Stimulated activated CD4-positive, alpha-beta T cell treated with anti-CD3 and anti-CD28 coated beads, Interleukin-1b, Interleukin-23, amount 100 ng/mL, for 1 hour (primary cell): ENCODE measurements at places on chromosomes 4 and X.

DNA sequence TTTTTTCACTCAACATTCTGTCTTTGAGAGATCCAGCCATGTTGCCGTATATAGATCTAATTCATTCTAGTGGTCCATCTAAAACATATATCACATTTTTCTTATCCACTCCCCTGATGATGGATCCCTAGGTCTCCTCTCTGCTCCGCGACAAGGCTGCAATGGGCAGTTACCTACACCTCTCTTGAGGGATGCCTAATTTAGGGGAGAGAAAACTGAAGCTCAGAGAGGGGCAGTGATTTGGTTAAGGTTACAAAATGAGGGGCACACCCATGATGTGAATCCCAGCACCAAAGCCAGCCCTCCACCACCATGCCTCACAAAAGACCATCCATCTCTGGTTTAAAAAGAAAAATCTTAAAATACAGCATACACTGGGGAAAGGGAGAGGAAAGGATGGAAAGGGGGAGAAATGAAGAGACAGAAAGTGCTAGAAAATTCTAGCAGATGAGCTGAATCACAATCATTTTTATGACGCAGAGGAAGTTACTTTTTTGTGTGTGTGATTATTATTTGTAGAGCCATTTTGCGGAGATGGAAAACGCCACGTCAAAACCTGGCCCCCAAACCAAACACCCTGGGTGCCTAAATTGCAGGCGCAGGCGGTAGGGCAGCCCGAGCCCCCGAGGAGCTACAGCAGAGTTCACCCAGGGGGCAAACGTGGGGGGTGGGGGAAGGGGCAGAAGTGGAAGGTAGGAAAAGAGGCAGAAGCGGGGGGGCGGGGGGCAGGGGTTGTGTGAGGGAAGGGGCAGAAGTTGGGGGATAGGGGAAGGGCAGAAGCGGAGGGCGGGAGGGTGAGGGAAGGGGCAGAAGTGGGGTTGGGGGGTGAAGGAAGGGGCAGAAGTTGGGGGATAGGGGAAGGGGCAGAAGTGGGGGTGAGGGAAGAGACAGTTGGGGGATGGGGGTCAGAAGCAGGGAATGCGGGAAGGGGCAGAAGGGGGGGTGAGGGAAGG is 1.3 kb upstream of the TSPYL2 start:
- DNase-seq: no peak

GRCh38 chr4:110994781-110995180 is 371.9 kb upstream of the PITX2 start:
- no peak for DNase-seq

DNA sequence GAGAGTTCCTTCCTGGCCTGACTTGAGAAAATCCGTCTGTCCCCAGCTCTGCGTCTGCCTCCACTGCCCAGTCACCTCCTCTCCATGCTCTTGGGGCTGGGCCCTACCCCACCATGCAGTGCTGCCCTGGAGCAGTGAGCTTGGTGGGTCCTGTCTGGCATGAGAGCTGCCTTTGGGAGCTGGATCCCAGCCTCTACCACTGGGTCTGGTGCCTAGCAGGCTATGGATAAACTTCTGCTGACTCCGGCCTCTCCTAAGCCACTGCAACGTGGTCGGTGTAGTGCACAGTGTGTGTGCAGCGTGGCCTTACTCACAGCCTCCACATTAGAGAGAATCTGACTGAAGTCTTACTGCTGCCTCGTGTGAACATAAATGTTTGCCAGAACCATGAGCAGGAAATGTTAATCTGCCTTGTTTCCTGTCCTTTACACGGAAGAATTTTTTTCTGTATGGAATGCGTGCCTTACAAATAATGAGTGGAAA is 47.6 kb downstream of the HTT start:
- no peak for DNase-seq

- DNase-seq: no peak
Observed at GRCh38 chr4:170234800-170235199, 145.0 kb upstream of the AADAT start.

DNA sequence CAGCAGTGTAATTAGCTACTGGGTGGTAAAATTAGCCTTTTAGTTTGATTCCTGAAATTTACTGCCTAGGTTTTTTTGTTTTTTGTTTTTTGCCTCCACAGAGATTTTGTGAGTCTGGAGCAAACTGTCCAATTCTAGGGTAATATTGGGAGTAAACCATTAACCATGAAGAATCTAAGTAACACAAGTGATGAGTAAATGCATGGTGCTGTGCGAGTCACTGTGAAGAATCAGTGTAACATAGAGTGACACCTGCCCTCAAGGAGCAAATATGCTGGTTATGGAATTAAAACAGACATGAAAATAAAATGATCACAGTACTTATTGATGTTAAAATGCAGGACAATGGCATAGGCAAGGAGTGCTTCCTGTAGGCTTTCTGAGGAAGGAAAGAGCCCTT is 60.1 kb downstream of the LRP2BP start:
- DNase-seq: no peak

GRCh38 chr4:178937130-178937529 is 1494.9 kb upstream of the AGA start:
- DNase-seq: no peak

- no peak for DNase-seq
Observed at GRCh38 chrX:2698604-2699003, 7.5 kb downstream of the CD99 start.

- DNase-seq: no peak
Observed at GRCh38 chr4:86818211-86818610, 31.0 kb downstream of the SLC10A6 start.

GRCh38 chr4:142126890-142127497 is 490.6 kb downstream of the IL15 start:
- DNase-seq: peak; percentile 32

- no peak for DNase-seq
Observed at GRCh38 chr4:106172861-106173260, 143.1 kb downstream of the TBCK start.

DNA sequence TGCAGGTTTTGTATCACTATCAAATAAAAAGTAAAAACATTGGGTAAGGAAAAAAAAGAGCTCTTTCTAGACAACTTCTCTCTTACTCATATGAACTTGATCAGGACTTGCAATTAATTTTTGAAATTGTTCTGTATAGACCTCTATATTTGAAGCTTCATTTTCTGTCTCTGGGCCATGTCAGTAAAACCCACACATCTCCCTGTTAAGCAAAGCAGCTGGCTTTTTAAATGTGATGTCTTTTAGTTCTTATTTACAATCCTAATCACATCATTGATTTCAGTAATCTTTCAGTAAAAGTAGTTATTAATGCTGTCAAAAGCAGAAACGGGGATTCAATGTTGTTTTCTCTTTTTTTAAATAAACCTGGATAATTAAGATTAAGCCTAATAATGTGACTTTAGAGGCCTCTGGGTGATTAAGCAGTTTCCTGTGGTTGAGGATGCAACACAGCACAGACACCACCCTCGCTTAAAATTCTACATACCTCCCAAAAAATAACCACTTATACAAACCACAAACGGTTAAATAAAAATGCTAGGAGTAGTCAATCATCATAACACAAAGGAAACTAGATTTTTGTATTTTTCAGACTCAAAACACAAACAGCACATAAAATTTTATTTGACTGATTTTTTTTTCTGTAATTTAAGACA is 5.2 kb upstream of the PCDH10 start:
- no peak for DNase-seq

DNA sequence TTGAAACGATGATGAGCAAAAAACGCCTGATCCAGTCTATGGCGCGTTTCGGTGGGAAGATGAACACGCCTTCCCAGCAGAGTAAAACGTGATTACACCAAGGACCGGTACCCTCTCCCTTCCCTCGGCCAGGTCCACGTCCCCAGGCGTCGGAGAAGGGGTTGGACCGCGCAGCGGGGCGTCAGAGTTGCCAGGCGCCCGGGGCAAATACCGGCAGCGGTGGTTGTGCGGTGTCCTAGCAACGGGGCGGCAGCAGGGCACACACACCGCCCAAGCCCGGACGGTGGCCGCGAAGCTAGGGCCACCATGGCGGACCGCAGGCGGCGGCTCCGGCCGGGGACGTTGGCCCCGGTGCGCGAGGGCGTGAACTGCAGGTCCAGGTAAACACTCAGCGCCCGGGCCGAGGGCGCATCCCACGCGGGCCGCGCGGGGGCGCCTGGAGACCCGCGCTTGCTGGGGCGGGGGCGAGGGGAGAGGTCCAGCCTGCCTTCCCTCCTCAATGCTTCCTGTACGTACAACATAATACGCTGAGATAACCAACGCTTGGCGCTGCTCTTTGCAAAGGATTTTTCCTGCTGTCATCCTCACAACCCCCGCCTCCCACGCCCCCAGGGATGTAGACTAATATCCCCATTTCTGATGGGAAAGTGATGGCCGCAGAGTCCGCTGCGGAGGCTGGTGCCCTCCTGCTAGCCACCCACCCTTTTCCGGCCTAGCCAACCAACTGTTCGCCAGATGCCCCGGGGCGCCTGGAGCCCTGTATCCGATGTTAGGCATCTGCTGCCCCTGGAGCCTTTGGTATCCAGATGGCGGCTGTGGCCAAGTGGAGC is at the start of gene FAM47E:
FAM47E (plus strand) TSS at position 281 of the 830 bp plus-strand sequence; CDS start at position 307, 26 bp downstream.
- no peak for DNase-seq

DNA sequence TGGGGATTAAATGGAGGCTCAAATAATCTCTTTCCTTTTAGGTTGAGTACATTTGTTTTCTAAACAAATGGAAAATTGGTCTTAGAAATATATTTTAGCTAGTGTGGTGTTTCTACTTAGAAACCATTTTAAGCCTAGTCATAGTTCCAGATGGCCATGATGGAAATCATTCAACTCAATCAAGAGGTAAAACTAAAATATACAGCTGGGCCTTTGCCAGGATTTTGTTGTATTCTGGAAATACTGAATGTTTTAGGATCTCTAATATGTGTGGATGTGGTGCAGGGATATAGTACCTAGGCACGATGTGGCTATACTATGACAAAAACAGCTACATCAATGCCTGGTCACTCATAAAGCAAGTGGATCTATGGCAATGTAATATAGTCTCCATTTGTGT is 146.0 kb upstream of the BANK1 start:
- DNase-seq: no peak

DNA sequence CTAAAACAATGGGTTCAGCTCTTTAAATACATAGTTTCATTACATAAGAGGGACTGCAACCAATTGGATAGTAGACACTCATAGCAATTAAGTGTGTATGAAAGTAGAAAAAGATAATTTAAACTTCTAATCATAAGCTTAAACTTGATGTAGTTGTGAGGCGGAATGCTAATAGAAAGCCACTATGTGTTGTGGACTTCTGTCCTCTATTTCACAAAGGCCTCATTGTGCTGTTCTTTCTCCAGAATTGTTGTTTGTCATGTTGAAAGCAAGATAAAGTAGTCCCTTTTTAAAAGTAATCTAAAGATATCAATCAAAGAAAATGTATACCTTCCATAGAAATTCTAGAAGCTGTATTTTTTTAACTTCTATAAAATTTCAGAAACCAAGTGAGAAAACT is 329.4 kb downstream of the KLHL4 start:
- DNase-seq: no peak

- no peak for DNase-seq
Observed at GRCh38 chrX:112628288-112628687, 51.5 kb downstream of the LHFPL1 start.

DNA sequence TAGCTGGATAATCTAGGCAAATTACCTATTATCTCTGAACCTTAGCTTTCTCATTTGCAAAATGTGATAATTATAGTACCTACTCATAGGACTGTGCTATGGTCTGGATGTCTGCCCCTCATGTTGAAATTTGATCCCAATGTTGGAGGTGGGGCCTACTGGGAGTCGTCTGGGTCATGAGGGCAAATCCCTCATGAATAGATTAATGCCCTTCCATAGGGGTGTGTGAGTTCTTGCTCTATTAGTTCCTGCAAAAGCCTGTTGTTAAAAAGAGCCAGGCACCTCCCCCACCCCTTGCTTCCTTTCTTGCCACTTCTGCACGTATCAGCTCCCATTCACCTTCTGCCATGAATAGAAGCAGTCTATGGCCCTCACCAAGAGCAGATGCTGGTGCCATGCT is 73.9 kb downstream of the SERTM2 start:
- no peak for DNase-seq

GRCh38 chr4:22192084-22192511 is 243.5 kb upstream of the KCNIP4 start:
- DNase-seq: no peak

GRCh38 chrX:11666164-11666563 is 444 bp upstream of the ARHGAP6 start:
- no peak for DNase-seq

DNA sequence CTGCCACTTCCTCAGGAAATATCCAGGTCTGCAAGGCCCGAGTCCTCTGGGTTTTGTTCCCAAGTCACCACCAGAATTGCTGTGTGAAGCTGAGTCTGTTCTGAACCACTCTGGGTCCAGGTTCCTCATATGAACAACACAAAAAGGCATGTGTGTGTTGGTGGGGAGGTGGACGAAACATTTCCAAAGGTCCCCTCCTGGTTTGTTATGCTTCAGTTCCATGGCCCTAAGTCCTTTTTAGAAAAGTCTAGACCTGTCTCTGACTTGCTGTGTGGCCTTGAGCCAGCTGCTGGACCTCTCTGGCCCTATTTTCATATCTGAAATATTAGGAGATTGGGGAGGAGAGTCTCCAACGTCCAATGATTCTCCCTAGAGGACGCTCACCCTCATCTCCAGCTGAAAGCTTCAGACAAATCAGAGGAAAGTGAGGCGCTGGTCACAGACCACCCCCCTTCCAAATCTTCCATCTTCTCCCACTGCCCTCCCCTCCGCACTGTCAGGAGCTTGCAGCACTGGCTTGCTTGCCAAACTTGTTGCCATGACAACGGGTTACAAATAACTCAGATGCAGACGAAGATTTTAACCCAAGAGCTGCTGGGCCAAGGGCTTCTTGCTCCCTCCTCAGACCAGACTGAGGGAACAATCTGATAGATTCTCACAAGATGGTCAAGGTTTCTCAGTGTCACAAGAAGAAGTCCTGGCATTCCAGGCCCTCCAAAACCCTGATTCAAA is 64.5 kb downstream of the SMC1A start:
- DNase-seq: no peak

- no peak for DNase-seq
Observed at GRCh38 chr4:105686571-105686970, 21.9 kb downstream of the INTS12 start.

DNA sequence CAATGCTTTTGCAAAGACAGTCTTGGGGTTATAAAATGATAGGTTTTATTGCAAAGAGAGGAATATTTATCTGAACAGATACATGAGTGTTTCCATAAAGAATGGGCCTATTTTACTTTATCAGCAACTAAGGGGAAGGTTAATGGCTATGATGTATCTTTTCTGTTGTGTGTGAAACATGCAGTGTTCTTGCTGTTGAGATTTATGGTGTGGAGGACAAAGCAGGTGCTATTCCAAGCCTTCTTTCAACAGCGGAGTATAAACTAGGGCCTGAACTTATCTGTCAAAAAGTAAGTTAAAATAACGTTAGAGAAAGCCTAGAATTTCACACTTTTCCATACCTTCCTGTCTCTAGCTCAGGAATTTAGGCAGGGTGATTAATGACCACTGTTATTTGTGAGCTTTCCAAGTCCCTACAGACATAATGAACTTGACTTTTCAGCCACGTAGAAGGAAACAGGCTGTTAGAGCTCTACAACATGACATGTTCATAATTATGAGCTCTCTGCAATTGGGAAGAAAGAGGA is 411.4 kb downstream of the IL1RAPL1 start:
- no peak for DNase-seq

GRCh38 chr4:7917669-7918068 is 22.0 kb downstream of the AFAP1 start:
- DNase-seq: no peak
